ENCODE measurements at places on chromosomes 2 and 18. TPM values are rescaled to one million over a fixed set of nuclear protein-coding genes. Genes with fewer than 3 reads are reported as not detected.

The RAD51AP2 gene
- not detected for total RNA-seq

The BOLL gene
- not detected for total RNA-seq

The TBR1 gene
- not detected for total RNA-seq

The LOXL3 gene
- 19.8 TPM for total RNA-seq

The CFAP65 gene
- total RNA-seq, result not detected

The ZNF521 gene
- 41.6 TPM for total RNA-seq

The DTNB gene
- total RNA-seq, result 22.7 TPM

The POTEC gene
- not detected for total RNA-seq

The OTX1 gene
- not detected for total RNA-seq

The ACTG2 gene
- total RNA-seq, result 134 TPM

- DNase-seq, result no peak
- H3K27me3 ChIP-seq, result no peaks in the 10 kb centered on the region
- H3K4me3 ChIP-seq, result no peak overlapping the region
Measured at GRCh38 chr18:42024131-42024530, 69.1 kb downstream of the PIK3C3 start.

DNA sequence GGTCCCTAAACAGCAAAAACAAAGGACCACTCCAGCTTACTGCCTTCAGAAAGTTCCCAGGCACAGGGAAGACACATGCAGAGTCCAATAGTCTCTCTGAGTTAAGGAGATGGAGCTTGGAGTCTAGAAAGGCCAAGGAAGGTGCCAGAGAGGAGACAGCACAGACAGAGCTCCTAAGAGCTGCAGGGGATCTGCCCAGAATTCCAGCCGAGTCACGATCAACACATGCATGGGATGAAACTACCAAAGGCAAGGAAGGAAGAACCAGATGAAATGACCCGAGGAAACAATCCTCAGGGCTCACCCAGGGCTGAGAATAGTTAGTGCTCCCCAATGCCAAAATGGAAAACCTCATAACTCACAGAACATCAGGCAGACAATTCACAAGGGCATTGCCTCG, 15.4 kb downstream of the METTL4 start:
- no peaks in the 10 kb centered on the region for H3K4me1 ChIP-seq
- no peaks in the 10 kb centered on the region for H3K27me3 ChIP-seq
- no peak for DNase-seq
- H3K36me3 ChIP-seq, result peaks cover 4% of the 10 kb centered on the region

- no peaks in the 10 kb centered on the region for H3K27me3 ChIP-seq
- H3K4me3 ChIP-seq, result no peak overlapping the region
- H3K27ac ChIP-seq, result no peak overlapping the region
- H3K36me3 ChIP-seq, result no peaks in the 10 kb centered on the region
- H3K4me1 ChIP-seq, result no peaks in the 10 kb centered on the region
Measured at GRCh38 chr2:234643407-234643806, 146.5 kb upstream of the ARL4C start.

- peak overlapping the region; percentile 61 for H3K27ac ChIP-seq
- DNase-seq, result no peak
- H3K4me3 ChIP-seq, result no peak overlapping the region
- H3K27me3 ChIP-seq, result no peaks in the 10 kb centered on the region
Measured at GRCh38 chr2:9538000-9538507, 17.6 kb downstream of the ADAM17 start.

DNA sequence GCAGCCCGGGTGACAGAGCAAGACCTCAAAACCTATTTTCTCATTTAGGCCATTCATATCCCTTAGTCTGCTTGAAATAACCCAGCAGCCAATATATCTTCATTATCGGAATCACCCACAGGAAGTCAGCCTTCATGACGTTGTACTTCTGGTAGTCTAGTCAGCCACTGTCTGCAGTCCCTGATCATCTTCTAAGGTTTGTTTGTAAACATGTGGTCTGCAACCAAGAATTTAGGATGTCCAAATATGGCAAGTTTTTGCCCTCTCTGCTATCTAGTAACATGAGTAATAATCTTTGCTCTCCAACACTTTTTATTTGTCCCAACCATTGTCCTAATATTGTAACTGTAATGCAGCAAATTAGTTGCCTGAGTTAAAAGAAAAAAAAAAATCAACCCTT, 92.5 kb downstream of the PRPF40A start:
- no peak overlapping the region for H3K27ac ChIP-seq
- no peaks in the 10 kb centered on the region for H3K27me3 ChIP-seq
- DNase-seq, result no peak
- H3K4me1 ChIP-seq, result peaks cover 2% of the 10 kb centered on the region
- peaks cover 15% of the 10 kb centered on the region for H3K36me3 ChIP-seq

- no peak overlapping the region for H3K27ac ChIP-seq
- H3K4me1 ChIP-seq, result no peaks in the 10 kb centered on the region
- no peak overlapping the region for H3K4me3 ChIP-seq
- DNase-seq, result no peak
- H3K36me3 ChIP-seq, result no peaks in the 10 kb centered on the region
Measured at GRCh38 chr2:95271381-95271971, 2.8 kb upstream of the PROM2 start.

DNA sequence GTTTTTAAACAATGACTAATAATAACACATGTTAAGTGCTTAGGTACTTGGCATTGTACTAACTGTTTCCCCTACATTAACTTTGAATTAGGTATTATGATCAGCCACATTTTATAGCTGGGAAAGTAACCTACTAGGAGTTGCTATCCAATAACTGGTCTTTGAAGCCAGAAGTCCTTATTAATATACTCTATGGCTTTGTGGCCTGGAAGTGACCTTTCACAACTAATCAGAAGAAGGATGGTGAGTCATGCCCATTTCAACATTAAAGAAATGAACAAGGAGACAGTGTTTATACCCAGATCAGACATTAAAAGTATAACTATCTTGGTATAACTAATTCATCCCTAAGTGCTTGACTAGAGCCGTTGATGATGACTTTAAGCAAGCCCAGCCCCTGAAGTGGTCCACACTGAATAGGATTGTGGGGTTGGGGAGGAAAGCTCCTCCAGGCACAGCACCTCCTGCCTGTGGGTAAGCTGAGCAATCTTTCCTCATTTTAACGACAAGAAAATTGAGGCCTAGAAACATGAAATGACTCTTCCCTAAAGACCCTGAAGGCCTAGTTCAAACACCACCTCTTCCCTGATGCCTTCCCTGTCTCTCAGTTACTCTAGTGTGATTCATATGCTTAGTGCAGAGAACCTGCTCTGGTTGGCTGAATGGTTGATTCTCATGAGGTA, 71.6 kb upstream of the RFX8 start:
- H3K27me3 ChIP-seq, result no peaks in the 10 kb centered on the region
- H3K36me3 ChIP-seq, result no peaks in the 10 kb centered on the region
- no peaks in the 10 kb centered on the region for H3K4me1 ChIP-seq
- no peak overlapping the region for H3K27ac ChIP-seq
- no peak overlapping the region for H3K4me3 ChIP-seq

DNA sequence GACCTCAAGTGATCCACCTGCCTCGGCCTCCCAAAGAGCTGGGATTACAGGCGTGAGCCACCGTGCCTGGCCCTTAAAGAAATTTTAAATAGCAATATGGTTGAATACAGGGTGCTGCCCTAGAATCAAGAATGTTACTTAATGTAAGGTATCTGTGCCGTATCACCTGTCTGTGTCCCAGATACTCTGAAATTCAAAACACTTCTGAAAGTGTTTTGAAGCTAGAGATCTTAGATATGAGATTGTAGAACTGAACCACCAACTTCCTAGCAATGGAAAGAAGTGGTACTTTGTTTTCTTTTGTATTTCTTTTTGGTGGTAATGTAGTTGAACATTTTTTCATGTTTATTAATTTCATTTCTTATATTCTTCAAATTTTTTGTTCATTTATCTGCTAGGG, 13.0 kb downstream of the PTPN4 start:
- H3K4me1 ChIP-seq, result no peaks in the 10 kb centered on the region
- H3K4me3 ChIP-seq, result no peak overlapping the region
- DNase-seq, result no peak

GRCh38 chr18:68533641-68534040, 181.3 kb downstream of the TMX3 start:
- H3K4me3 ChIP-seq, result no peak overlapping the region
- no peaks in the 10 kb centered on the region for H3K4me1 ChIP-seq

GRCh38 chr2:217539126-217539525, 463.7 kb downstream of the TNS1 start:
- H3K4me3 ChIP-seq, result no peak overlapping the region
- H3K27me3 ChIP-seq, result no peaks in the 10 kb centered on the region
- DNase-seq, result no peak
- no peaks in the 10 kb centered on the region for H3K36me3 ChIP-seq
- H3K27ac ChIP-seq, result no peak overlapping the region

DNA sequence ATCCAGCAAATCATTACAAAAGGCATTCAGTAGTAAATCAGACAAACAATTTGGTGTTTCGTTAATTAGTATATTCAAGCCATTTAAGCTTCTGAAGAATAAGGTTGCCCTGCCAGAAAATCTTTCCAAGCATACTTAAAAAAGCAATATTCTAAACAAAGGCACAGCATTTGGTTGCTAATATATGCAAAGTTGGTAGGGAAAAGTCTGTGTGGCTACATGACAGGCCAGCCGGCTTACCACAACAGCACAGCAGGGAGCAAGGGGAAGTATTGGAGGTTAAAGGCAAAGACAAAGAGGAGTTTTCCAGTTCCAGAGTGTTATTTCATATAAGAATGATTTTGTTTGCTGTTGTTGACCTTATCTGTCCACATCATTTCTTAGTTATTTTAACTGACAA, 282.3 kb downstream of the MBD5 start:
- no peak for DNase-seq
- H3K36me3 ChIP-seq, result no peaks in the 10 kb centered on the region
- no peaks in the 10 kb centered on the region for H3K27me3 ChIP-seq
- no peak overlapping the region for H3K27ac ChIP-seq
- H3K4me3 ChIP-seq, result no peak overlapping the region

GRCh38 chr2:232839411-232840079, 30.5 kb upstream of the SNORC start:
- H3K27ac ChIP-seq, result no peak overlapping the region
- no peaks in the 10 kb centered on the region for H3K27me3 ChIP-seq
- H3K36me3 ChIP-seq, result peaks cover 40% of the 10 kb centered on the region
- DNase-seq, result peak; percentile 48
- no peak overlapping the region for H3K4me3 ChIP-seq

DNA sequence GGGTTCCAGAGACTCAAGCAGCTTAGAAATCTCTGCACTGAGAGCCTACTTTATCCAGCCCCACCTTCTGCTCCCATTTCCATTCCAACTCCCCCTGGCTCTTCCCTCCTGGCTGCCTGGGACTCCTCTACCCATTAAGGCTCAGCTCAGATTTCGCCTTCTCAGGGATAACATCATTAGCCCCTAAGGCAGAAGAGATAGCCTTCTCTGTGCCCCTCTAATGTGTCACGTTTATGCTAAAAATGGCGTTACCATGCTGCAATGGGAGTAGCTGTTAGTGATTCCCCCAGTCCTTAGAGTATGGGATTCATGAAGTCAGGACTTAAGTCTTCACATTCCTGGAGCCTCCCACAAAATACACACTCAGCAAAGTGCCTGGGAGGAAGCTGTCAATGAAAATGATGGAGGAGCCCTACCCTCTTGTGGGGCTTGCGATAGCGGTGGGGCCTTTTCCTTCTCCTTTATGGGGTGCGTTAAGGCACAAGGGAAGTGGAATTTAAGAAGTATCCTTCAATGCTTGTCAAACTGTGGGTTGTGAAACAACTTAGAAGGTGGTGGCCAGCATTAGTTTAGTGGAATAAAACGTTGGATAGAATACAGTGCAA, 144.7 kb upstream of the COPS8 start:
- H3K4me1 ChIP-seq, result no peaks in the 10 kb centered on the region
- no peak for DNase-seq
- no peaks in the 10 kb centered on the region for H3K36me3 ChIP-seq
- no peaks in the 10 kb centered on the region for H3K27me3 ChIP-seq
- no peak overlapping the region for H3K27ac ChIP-seq

DNA sequence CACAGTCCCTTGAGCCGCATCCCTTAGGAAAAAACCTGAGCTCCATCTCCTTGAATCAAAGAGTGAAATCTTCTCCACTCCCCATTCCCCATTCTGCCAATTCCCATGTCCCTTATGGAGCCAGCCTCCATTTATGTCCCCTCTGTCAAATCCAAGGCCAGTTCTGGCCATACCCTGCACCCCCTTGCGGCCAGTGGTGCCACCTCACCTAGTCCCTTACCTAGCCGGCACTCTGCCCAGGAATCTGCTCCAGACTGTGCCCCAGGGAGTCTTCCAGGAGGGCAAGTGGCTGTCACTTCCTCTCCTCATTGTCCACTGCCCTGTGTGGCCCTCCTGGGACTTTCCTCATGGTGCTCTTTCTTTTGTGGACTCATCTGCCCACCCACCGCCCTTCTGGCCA, 195.4 kb upstream of the RMP24 start:
- no peak overlapping the region for H3K4me3 ChIP-seq
- DNase-seq, result no peak
- H3K27me3 ChIP-seq, result no peaks in the 10 kb centered on the region
- no peaks in the 10 kb centered on the region for H3K4me1 ChIP-seq

- H3K27me3 ChIP-seq, result no peaks in the 10 kb centered on the region
- H3K27ac ChIP-seq, result peak overlapping the region; percentile 85
- H3K36me3 ChIP-seq, result no peaks in the 10 kb centered on the region
- no peak for DNase-seq
- peaks cover 4% of the 10 kb centered on the region for H3K4me1 ChIP-seq
- peak overlapping the region; percentile 85 for H3K4me3 ChIP-seq
Measured at GRCh38 chr2:85886590-85886989, 2.2 kb downstream of the ST3GAL5 start.

DNA sequence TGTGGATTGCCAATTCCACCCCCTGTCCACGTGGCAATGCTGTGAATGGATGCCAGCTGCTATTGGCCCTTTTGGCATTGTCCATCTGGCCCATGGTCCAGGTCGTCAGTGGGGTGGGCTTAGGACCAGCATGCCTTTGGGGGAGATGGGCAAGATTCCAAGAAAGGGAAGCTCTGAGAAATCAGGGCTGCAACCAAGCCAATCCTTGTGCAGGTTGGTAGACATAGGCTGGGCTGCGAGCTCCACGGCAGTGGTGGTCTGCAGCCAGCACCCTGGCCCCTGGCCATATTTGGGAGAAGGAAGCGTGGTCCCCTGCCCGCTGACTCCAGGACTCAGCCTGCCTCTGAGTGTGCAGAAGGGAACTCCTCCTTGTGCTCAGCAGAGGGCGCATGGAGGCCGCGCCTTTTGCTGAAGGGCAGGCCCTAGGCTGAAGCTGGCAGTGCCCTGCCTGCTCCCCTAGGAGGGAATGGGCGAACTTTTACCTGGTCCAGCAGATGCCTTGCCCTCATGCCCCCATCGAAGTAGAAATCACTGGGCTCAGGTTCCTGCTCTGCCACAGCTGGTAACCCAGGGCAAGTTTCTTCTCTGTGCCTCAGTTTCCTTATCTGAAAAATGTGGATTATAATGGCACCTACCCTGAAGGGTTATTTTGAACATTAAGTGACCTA, 5.4 kb downstream of the SPR start:
- H3K4me1 ChIP-seq, result peaks cover 5% of the 10 kb centered on the region
- no peak overlapping the region for H3K27ac ChIP-seq
- no peaks in the 10 kb centered on the region for H3K27me3 ChIP-seq
- no peak overlapping the region for H3K4me3 ChIP-seq
- no peak for DNase-seq
- H3K36me3 ChIP-seq, result peaks cover 4% of the 10 kb centered on the region

GRCh38 chr2:174697255-174697654, 67.0 kb downstream of the CHRNA1 start:
- H3K27ac ChIP-seq, result no peak overlapping the region
- no peak overlapping the region for H3K4me3 ChIP-seq
- peak; percentile 75 for DNase-seq
- H3K27me3 ChIP-seq, result no peaks in the 10 kb centered on the region

GRCh38 chr18:68662754-68663153, 52.2 kb downstream of the TMX3 start:
- no peaks in the 10 kb centered on the region for H3K27me3 ChIP-seq
- H3K27ac ChIP-seq, result no peak overlapping the region
- no peak overlapping the region for H3K4me3 ChIP-seq
- no peaks in the 10 kb centered on the region for H3K36me3 ChIP-seq

All from ascending aorta (tissue), 2 donors.